ENCODE measurements at places on chromosomes 16 and 17. TPM values are rescaled to one million over a fixed set of nuclear protein-coding genes. Genes with fewer than 3 reads are reported as not detected.

MPV17L gene
- 0.27 TPM for total RNA-seq

DNA sequence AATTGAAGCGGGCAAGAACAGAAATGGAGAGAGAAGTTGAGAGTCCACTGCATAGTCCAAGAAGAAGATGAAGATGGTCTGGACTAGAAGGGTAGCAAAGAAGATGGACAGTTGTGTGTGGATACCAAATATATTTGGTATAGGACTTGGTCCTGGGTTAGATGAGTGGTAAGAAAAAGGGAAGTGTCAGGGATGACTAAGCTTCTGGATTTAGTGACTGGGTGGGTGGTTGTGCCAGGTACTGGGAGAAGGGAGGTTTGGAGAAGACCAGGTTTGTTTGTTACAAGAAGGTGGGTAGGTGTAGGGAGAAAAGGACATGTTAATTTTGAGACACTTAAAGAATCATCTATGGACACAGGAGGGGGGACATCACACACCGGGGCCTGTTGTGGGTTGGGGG, 5.4 kb downstream of the VMP1 start:
- no peaks in the 10 kb centered on the region for H3K27me3 ChIP-seq
- no peaks in the 10 kb centered on the region for H3K36me3 ChIP-seq
- H3K27ac ChIP-seq = no peak overlapping the region
- H3K4me3 ChIP-seq = no peak overlapping the region
- no peak for DNase-seq
- peaks cover 12% of the 10 kb centered on the region for H3K4me1 ChIP-seq

GRCh38 chr17:4304417-4305027, 40.7 kb upstream of the ANKFY1 start:
- H3K4me1 ChIP-seq = peaks cover 9% of the 10 kb centered on the region
- peaks cover 37% of the 10 kb centered on the region for H3K36me3 ChIP-seq
- no peaks in the 10 kb centered on the region for H3K27me3 ChIP-seq
- H3K27ac ChIP-seq = no peak overlapping the region

- H3K4me3 ChIP-seq = no peak overlapping the region
- DNase-seq = no peak
- H3K27ac ChIP-seq = no peak overlapping the region
- no peaks in the 10 kb centered on the region for H3K4me1 ChIP-seq
- no peaks in the 10 kb centered on the region for H3K36me3 ChIP-seq
- no peaks in the 10 kb centered on the region for H3K27me3 ChIP-seq
Observed at GRCh38 chr17:161481-161880, 20.0 kb downstream of the DOC2B start.

DNA sequence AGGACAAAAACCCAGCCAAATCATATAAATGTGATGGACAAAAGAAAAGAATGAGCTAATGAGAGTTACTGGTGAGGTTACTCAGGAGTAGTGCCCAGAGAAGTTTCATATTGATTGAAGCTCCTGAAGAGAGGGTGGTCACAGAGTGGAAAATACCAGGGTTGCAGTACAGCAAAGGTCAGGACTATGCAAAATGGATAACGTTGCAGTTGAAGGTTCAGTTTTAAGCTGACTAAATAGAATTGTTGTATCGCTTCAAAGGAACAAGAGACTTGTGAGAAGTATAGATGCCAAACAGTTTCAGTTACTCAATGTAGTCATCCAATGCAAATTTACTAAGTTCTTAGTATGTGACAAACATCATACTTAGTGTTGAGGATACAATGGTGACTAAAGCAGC, 47.1 kb downstream of the ABCA8 start:
- no peaks in the 10 kb centered on the region for H3K36me3 ChIP-seq
- DNase-seq = no peak
- H3K4me1 ChIP-seq = no peaks in the 10 kb centered on the region
- no peak overlapping the region for H3K4me3 ChIP-seq
